ENCODE measurements at places on chromosomes 16 and 17.

DNA sequence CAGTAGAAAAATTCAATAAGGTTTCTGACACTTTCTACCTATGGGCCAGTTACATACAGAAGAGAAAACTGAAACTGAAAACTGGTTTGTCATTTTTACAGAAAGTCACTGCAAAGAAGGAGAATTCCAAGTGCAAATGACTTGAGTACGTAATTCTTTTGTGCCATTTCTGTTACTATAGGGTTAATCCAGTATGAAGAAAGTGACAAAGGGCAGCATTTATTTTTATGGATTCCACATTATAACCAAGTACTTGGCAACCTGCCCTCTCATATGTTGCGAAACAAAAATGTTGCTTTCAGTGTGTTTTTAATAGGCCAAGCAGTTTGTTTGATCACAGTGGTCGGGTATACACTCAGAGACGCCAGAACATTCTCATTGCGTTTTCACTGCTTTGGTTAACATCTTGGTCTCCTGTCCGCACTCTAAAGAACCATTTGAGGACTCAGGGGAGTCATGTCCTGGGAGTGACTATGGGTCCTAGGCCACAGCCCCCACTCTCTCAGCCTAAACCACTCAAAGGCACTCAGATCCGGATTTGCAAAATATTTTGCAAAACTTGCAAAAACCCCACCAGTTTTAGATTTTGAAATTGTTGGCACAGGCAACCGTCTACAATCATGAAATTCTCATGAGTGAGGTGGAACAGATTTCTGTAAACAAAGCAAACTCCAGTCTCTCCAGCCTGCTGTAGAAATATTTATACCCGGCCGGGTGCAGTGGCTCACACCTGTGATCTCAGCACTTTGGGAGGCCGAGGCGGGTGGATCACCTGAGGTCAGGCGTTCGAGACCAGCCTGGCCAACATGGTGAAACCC, 15.4 kb upstream of the HELZ start:
- DNase-seq = no peak

DNA sequence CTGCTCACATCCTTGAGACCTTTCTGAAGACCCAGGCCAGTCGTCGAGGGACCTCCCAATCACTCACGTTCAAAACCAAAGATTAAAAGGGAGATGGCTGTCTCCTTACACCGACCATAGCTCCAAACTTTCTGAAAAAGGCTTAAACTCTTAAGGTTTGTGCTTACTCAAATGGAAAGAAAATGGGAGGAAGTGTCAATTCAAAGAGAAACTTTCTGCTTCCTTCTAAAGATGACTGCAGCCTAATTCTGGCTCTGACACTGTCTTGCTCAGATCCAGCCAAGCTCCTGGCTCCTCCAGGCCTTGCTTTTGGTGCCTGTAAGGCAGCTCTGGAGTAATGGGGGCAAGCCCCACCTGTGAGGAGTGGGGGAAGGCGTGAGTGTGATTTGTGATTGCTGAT, 54.9 kb upstream of the WSB1 start:
- no peak for DNase-seq

- DNase-seq = no peak
Observed at GRCh38 chr16:79776243-79776847, 175.8 kb upstream of the MAF start.

DNA sequence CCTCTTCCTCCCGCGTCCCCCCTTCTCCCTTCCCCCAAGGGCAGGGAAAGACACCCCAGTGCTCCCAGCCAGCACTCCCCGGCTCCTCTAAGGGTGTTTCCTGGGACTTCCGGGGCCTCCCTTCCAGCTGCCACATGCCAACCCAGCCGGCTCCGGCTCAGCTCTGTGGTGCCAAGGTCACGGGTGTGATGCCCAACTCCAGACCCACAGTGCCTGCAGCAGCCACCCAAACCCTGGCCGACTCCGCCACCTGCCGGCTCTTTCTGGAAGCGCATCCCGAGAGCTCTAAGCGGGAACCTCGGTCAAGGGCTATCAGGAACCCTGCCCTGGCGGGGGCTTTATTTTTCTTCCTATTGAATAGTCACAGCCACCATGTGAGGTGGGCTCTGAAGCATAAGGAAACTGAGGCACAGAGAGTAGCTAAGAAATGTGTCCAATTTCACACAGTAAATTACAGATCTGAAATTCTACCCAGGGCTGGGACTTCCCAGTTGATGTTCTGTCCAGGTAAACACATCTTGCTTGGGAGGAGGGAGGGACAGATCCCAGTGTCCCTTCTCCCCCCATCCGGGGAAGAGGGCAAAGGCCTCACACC, 3.3 kb upstream of the PPP1R1B start:
- DNase-seq = peak; percentile 79

GRCh38 chr17:66310528-66311148, 8.2 kb downstream of the PRKCA start:
- no peak for DNase-seq

- DNase-seq = no peak
Observed at GRCh38 chr17:8441690-8442089, 6.0 kb downstream of the NDEL1 start.

Measured in NCI-H1092 (cell line).